ENCODE measurements at places on chromosomes 7 and 10.

GRCh38 chr7:2023877-2024566, 208.7 kb downstream of the MAD1L1 start:
- no peak for DNase-seq

- no peak for DNase-seq
Measured at GRCh38 chr10:30554440-30554825, 75.1 kb downstream of the LYZL2 start.

DNA sequence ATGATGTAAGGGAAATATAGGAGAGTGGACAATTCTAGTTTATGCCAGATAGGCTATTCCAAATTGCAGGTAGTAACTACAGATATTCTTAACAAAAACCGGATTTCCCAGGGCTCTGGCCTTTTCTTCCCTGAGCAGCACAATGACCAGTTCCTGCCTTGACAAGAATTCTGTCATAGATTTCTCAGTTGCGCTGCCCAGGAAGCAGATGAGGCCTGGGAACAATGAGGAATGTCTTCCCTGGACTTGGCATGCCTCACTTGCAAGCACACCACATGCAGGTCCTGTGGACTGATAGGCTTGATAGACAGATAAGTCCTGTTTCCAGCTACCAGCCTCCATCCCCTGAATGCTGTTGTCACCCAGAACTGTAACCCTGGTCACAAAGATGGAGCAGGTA, 174.5 kb upstream of the PRSS58 start:
- no peak for DNase-seq

DNA sequence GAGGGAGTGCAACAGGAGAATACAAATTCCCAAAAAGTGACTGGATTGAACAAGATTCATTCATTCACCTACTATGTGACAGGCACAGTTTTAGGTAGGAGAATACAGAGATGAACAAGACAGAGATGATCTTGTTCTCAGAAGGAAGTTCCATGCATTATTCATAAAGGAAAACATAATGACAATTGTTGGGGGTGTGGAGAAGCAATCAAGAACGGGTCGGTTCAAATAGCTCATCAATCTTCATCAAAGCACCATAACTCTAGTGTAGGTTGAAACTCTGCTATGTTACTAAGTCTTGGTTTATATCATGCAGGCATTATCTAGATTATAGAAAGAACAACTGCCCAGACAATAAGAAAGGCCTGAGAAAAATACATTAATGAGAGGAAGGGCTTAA, 243.7 kb downstream of the DGKI start:
- DNase-seq, result no peak

- DNase-seq, result no peak
Measured at GRCh38 chr10:88136712-88137111, 273.3 kb downstream of the PTEN start.

- DNase-seq, result no peak
Measured at GRCh38 chr10:78966182-78966787, 102.5 kb upstream of the ZMIZ1 start.

DNA sequence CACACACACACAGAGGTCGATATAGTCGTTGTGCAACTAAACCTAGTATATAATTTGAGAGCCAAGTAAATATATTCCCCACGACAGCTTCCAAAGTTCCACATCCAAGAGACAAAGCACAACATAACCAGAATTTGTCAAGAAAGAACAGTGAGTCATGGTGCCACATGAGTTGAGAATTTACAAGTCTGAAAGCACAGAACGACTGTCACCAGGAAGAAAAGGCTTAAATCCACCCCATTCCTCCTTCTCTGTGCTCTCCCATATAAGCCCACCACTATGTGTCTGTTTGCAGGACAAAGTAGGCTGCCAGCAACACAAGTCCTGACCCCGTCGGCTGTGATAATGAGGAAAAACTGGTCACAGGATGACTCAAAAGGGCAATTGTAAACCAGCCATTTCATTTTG, 32.8 kb downstream of the GSAP start:
- DNase-seq, result no peak

GRCh38 chr7:2040893-2041270, 191.9 kb downstream of the MAD1L1 start:
- no peak for DNase-seq

DNA sequence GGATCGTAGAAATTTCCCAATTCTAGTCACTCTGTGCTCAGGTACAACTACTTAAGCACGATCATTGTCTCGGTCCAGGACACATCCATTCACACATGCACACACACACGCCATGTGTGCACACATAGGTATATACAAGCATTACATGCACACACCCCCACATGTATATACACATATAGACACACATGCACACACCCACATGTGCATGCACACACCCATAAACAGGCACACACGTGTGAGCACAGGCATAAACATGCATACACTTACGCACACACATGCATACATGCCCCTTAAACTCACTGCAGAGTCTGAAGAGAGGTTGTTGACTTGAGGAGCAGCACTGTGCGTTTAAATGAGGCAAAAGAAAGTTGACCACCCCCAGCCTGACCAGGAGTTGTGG, 32.5 kb upstream of the INSIG1 start:
- no peak for DNase-seq

DNA sequence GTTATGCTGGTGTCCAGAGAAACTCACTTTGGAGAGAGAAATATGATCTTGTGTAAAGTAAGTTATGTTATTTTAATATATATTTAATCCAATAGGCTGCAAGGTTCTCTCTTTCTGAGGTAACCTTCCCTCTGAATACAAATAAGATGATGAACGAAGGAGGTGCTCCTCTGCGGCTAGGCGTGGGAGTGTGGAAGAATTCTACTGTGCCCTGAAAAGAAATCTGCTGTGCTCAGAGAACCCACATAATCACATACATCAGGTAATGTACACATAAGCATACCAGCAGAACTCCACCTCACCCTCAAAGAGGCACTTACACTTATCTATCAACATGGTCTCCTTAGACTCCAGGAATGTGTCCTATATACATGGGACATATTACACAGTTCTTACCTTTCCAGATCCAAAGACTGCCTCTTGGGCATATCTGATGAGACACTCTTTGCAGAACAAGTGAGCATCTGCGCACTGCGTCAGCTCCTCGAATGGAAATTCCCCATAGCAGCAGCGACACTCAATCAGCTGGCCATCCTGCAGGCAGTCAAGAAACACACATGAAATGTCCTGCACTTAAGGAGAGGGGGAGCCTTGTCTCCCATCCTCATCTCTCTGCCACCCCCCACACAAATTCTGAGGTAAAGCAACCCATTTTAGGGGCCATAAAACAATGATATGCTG, 66.7 kb downstream of the RNF216 start:
- DNase-seq, result no peak

DNA sequence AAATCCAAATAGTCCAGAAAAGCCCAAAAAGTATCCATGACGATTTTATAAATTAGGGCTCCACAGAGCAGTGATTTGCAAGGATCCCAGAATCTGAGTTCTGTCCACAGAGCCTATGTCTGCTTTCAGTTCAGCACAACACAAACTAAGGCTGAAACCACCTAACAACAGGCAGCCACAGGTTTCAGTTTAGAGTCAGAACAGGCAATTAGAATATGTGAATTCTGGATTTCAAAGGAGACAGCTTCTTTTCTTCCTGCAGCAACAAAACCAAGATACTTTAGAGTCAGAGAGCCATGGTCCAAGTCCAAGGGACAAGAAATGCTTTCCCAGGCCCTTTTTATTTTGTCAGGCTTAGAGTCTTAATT, 23.6 kb downstream of the IFIT3 start:
- no peak for DNase-seq

- DNase-seq, result no peak
Measured at GRCh38 chr7:39493934-39494333, 72.3 kb upstream of the YAE1 start.
